PC-9 (cell line): ENCODE measurements at places on chromosomes 1 and 21.

DNA sequence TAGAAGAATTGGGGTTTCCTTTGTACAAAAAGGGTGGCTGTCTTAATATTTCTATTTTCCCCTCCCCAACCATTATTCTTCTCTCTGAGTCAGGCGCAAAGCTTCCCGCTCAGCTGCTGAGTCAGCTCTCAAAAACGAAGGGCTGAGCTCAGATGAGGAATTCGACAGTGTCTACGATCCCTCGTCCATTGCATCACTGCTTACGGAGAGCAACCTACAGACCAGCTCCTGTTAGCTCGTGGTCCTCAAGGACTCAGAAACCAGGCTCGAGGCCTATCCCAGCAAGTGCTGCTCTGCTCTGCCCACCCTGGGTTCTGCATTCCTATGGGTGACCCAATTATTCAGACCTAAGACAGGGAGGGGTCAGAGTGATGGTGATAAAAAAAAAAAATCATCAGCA lies 3.0 kb upstream of the TUFT1 start:
- DNase-seq, result peak; percentile 86

DNA sequence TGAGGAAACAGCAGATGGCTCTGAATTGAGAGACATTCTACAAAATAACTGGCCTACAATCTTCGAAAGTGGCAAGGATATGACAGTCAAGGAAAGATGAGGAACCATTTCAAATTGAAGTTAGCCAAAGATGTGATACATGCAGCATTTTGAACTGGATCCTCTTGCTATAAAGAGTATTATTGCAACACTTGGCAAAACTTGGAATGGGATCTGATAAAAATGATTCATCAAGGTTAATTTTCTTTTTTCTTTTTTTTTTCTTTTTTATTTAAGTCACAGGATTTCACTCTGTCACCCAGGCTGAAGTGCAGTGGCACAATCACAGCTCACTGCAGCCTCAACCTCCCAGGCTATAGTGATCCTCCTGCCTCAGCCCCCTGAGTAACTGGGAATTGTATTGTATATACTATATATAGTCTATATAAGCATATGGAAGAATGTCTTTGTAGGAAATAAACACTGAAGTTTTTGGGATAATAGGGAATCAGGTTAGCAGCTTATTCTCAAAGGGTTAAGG lies 49.8 kb upstream of the GJA8 start:
- no peak for DNase-seq

DNA sequence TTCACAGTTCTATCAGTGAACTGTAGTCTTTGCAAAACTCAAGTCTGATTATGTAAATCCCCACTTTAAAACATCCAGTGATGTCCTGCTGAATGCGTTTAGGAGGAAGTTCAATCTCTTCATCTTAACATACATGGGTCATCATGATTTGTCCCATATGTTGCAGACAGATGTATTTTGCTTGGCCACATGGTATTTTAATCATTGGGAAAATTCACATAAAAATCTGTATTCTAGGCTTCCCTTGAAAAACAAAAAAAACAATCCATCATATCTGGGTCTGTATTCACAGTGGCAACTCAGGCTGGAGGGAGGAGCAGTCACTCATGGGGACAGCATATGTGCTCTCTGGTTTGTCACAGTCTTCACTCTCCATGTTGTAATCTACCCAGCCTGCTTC lies 44.8 kb upstream of the CDC7 start:
- no peak for DNase-seq

GRCh38 chr1:10829965-10830515 lies 33.6 kb upstream of the CASZ1 start:
- DNase-seq, result no peak

DNA sequence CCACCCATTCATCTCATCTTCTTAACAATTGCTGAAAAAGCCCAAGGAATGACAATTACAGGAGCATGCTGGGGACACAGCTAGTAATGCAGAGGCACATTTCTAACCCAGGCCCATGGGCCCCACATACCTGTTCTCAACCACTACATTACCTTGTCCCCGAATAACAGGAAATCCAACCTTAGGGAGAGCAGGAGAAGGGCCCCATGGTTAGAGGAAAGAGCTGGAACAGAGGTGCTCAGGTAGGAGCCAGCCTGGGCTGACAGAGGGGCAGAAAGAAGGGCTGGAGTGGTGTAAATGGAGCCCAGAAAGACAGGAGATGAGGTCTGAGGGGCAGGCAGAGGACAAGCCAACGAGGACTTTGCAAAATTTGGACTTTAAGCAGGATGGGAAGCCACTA lies 11.4 kb upstream of the S100A8 start:
- DNase-seq, result no peak

GRCh38 chr1:94807742-94808491 lies 12.2 kb upstream of the SLC44A3 start:
- peak; percentile 89 for DNase-seq

GRCh38 chr1:50873458-50874187 lies 86.4 kb downstream of the FAF1 start:
- DNase-seq, result peak; percentile 63

DNA sequence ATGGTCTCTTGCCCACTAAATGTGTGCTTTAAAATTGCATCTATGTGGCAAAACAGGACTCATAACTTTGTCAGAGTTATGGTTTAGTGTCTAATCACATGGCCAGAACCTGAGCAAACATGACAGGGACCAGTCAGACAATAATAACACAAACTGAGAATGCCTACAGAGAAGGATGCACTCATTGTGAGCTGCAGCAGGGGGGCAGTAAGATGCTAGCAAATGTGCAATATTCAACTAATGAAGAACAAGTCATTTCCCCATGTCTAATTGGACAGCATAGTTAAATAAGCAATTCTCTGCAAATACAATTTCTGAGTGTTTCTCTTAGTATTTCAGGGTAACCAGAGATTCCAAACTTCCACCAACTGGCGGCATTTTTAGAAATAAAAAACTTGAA lies 30.8 kb downstream of the SPAG17 start:
- no peak for DNase-seq

GRCh38 chr1:198633675-198634121 lies 5.1 kb upstream of the PTPRC start:
- no peak for DNase-seq

DNA sequence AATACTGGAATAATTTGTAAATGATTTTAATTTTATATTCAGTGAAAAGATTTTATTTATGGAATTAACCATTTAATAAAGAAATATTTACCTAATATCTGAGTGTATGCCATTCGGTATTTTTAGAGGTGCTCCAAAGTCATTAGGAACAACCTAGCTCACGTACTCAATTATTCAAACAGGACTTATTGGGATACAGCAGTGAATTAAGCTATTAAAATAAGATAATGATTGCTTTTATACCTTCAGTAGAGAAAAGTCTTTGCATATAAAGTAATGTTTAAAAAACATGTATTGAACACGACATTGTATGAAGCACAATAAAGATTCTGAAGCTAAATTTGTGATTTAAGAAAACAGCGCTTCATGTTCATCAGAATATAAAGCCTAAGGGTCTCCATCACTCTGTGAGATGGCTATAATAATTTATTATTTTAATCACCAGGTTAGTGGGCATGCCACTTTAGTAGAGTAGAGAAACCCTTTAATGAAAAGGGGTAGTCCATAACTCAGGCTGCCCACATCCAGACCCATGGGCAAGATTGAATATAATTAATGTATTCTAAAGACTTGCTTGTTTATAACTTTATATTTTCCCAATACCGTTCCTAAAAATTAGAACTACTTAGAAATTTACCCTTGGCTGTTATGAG lies 3.2 kb downstream of the CCN1 start:
- DNase-seq, result no peak

- peak; percentile 50 for DNase-seq
These were observed 32.7 kb downstream of the XCL1 start for GRCh38 chr1:168608796-168609715.

- no peak for DNase-seq
These were observed 228.3 kb downstream of the ST6GALNAC3 start for GRCh38 chr1:76302711-76303339.

DNA sequence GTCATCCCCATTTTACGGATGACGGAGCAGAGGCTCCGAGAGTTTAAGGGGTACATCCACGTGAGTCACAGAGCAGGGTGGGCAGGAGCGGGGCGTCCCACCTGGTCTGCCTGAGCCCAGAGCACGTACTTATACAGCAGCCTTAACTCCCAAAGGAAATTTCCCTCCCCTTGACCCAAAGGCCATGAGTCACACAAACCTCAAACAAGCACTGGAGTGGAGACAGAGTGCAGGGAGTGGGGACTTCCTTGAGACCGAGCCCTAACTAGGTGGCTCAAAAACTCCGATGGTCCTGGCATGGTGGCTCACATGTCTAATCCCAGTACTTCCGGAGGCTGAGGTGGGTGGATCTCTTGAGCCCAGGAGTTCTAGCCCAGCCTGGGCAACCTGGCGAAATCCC lies 141.6 kb upstream of the KLHDC7A start:
- no peak for DNase-seq

GRCh38 chr1:163414778-163415177 lies 93.0 kb downstream of the NUF2 start:
- no peak for DNase-seq

DNA sequence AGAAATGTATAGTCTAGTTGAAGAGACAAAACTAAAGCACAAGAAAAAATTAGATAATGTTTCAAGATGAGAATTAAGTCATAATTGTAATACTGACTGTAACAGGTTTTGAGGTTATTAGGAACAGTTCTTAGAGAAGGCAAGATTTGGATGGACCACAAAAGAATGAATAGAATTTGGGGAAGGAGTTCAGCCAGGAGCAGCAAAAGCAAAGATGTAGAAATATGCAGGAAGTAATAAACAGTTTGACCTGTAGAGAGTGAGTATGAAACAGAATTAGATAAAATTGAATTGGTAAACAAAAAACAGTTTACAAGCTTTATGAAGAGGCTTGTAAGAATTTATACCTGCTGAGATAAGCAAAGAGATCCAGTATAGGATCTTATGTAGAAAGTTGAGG lies 16.3 kb downstream of the VPS45 start:
- no peak for DNase-seq

- DNase-seq, result no peak
These were observed 8.5 kb downstream of the SIKE1 start for GRCh38 chr1:114771992-114772391.

- DNase-seq, result peak; percentile 76
These were observed 5.3 kb downstream of the PSRC1 start for GRCh38 chr1:109277434-109278204.

DNA sequence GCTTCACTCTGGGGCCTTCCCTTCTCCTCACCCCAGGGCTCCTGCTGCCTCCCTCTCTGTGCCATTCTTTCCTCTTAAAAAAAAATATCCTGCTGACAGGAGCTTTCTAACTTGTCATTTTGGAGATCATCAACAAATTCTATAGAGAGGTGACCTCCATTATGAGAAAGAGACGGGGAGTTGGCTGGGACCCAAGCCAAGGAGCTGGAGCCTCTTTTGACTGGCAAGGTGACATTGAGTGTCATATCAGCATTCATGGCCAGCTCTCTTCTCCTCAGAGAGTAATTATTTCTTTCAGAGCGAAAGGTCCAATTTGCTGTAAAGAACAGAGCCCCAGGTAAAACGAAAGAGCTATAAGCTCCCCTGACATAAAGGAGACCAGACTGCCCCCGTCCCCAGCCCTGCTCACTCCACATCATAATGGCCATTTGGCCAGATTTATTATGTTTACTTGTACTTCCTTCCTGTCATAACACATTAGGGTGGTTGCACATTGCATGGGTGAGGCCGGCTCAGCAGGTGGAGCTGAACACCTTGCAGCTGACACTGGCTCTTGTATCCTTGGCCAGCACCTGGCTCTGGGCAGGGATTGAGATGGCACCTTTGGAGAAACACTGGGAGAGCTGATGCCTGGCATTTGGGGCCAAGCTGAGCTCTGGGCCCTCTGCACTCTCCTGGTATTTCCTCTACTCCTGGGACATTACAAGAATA lies 404.0 kb upstream of the VAMP3 start:
- DNase-seq, result no peak

- no peak for DNase-seq
These were observed 61.2 kb upstream of the ETV3 start for GRCh38 chr1:157199421-157199755.

DNA sequence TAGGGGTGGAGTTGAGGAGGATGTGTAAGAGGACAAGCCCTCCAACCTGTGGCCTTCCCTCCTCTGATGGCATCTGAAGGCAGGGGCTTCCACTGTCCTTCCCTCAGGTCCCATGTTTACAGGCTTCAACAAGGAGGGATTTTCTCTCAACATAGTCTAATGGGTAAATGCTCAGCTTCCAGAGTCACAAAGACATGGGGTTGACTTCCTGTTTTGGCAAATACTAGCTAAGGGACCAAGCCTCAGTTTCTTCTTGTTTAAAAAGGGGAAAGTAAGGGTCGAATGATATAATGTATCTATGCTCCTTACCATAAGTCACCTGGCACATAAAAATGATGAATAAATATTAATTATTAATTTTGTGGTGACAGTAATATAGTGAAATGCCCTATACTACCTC lies 3.1 kb downstream of the SV2A start:
- no peak for DNase-seq

- no peak for DNase-seq
These were observed 14.7 kb upstream of the COL18A1 start for GRCh38 chr21:45390121-45390751.

DNA sequence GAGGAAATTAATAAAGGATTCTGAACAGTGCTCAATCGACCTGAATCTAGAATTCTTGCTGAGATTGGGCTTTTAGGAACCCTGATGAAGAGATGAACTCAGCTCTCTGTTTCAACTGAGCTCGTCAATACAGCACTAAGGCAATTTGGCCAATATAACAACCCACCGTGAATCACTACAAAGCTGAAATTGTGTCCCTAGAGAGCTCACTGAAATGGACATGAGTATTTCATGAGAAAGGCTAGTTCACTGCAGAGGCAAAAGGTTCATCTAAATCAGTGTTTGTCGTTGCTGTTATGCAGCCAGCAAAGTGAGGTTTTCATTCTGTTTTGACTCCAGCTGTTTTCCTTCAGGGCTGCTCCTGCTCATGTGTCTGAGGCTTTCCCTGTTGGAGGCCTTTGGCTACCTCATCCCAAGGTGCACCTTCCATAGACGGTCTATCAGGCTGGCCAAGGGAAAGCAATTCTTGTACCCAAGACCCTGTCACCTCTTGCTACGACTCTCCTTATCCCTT lies 83.5 kb downstream of the URB2 start:
- DNase-seq, result no peak
